Choroid plexus epithelial cell (primary cell): ENCODE measurements at places on chromosomes 16 and 17.
A peak's percentile ranks its signal among the peaks of the same experiment; 100 is the strongest.

- peak; percentile 94 for DNase-seq
These were observed at the start of gene CDR2L for GRCh38 chr17:74987418-74987908. TSS of gene CDR2L (plus strand) at chr17:74987632. CDS start at chr17:74988044, 412 bp downstream.

- peak; percentile 48 for DNase-seq
These were observed 1.2 kb downstream of the STAT5B start for GRCh38 chr17:42274812-42275526.

DNA sequence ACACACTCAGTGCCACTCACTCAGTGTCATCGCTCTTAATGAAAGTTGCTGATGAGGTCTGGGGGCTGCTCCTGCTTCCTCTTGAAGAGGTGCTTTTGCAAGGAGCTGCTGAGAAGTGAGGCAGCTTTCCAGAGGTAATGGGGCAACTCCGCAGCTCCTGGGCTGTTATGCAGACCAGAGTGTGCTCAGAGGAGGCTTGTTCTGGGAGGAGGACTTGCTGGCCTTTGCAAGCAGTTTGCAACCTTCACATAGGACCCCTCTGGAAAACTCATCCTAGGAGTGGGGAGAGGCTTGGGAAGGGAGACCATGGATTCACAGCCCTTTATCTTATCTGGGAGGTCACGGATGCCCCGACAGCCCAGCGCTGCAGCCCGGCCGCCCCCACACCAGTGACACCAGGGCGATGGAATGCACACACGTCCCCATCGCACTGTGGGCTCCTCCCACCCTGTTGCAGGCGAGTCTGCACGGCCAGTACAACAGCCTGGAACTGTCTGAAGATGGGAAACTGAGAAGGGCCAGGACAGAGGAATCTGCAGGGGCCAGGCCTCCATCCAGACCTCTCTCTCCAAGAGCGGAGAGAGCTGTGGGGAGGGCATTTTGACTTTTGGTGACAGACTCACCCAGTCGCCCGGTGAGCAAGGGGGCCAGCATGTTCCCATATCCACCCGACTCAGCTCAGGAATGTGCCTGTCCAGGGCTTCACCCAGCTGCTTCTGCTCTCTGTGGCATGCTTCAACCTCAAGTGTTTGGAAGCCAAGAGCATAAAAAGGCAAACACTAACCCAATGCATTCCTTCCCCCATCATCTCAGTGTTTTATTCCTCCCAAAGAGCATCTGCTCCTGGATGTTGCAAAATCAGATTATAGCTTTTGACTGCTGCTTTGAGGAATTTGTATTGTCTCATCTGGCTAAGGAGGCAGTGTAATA, 78.6 kb upstream of the ZNF469 start:
- peak; percentile 96 for DNase-seq

GRCh38 chr17:81794509-81794908, 9.4 kb upstream of the GCGR start:
- peak; percentile 31 for DNase-seq

- peak; percentile 63 for DNase-seq
These were observed 206.1 kb downstream of the CDH13 start for GRCh38 chr16:82832821-82833220.

DNA sequence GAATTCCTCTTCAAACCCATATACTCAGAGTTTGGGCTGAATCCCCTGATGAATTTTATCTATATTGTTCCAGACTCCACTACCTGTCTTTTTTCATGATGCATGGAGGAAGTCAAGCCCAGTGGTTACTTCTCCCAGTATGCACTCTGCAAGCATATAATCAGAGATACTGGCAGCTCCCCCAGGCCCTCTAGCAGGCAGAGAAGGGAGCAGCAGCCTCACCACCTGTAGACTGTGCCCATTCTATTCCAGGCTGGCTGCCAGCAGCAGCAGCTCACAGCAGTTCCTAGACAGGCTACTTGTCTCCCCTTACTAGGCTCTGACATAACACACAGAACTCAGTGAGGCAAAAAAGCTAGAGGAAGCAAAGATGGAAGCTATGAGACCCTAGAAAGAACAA, 3.4 kb downstream of the MKS1 start:
- DNase-seq = no peak

DNA sequence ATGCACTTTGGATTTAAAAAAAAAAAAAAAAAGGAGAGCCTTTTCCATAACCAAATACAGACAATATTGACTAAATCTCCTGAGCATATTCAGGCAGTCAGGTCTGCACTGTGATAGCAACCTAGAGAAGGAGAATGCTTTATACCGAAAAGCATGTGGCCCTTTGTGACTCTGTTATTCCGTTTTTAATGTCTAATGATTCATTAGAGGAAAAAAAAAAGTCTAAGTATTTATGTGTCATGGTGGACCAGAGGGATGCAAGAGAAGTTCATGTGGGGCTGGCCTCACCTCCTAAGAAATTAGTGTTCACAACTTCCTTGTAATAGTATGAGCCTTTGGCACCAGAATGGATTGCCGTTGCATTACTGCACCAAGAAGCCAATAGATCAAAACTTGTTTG, 11.3 kb upstream of the VWA3A start:
- DNase-seq = no peak

DNA sequence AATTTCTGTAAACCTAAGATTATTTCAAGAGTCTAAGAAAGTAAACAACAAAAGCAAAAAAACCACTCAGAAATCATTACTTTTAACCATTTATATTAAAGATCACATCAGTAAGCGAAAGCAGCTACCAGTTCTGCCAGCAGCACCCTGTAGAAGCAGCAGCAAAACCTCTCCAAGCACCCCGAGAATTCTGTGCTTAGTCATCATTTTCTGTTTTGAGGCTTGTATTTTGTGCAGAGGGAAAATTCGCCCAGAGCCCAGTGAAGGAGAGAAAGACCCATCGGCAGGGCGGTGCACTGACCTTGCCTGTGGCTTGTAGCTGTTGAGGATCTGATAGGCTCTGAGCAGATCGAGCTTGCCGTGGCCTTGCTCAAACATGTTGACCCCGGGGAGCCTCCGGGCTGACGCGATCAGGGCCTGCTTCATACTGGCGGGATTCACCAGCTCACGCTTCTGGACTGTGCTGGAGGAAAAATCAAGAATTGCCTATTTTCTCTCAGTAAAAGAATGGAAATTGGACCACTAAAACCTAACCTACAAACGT, 35.2 kb downstream of the MBTPS1 start:
- no peak for DNase-seq
